Left cardiac atrium (tissue), 4 donors: ENCODE measurements at places on chromosomes 7 and 10. TPM values are rescaled to one million over a fixed set of nuclear protein-coding genes. Genes with fewer than 3 reads are reported as not detected.

Gene PPP1R17
- not detected for total RNA-seq

Gene VENTX
- total RNA-seq = 1.3 TPM

Gene CNNM2
- total RNA-seq = 3.7 TPM

Gene C10orf105
- 0.47 TPM for total RNA-seq

Gene MYH16
- not detected for total RNA-seq

Gene ZPBP
- not detected for total RNA-seq

Gene IFIT3
- 19.9 TPM for total RNA-seq

Gene ACSL5
- 14.4 TPM for total RNA-seq

Gene DPP6
- total RNA-seq = 0.42 TPM

- DNase-seq = no peak
These were observed 64.0 kb downstream of the ERCC6 start for GRCh38 chr10:49474901-49475300.

GRCh38 chr10:98367604-98368451, 47.2 kb downstream of the PYROXD2 start:
- DNase-seq = no peak

DNA sequence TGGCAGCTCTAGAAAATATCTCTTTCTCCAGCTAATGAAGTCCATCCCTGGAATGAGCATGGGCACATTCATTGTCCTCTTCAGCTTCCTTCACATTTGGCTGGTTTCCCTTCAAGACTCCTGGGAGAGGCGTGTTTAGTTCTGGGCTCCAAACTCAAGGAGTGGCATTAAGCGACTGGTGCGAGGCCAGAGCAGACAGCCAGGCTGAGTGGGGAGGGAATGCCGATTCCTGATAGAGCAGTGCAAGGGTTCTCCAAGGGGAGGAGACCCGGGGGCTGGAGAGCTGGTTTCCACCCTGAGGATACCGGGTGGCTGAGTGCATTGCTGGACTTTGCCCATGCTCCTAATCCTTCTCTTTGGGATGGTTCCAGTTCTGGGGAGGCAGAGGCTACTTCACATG, 372.1 kb downstream of the RPS24 start:
- DNase-seq = no peak

DNA sequence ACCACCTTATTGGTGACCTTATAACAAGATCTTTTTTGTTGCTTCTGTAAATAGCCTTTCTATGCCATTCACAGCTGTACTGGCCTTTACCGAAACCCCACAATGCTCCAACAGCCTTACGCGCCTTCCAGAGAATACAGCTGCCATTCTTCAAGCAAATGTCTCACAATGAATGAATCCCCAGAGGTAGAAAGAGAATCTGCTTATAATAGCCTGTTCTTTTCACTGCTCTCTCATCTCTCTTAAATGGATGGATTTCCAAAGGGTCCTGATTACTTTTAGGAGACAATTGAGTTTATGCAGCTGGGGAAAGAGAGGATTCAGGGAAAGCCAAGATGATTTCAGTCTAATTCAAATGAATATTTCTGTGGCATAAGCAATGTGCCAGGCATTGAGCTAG, 183.1 kb upstream of the PDE1C start:
- DNase-seq = no peak

DNA sequence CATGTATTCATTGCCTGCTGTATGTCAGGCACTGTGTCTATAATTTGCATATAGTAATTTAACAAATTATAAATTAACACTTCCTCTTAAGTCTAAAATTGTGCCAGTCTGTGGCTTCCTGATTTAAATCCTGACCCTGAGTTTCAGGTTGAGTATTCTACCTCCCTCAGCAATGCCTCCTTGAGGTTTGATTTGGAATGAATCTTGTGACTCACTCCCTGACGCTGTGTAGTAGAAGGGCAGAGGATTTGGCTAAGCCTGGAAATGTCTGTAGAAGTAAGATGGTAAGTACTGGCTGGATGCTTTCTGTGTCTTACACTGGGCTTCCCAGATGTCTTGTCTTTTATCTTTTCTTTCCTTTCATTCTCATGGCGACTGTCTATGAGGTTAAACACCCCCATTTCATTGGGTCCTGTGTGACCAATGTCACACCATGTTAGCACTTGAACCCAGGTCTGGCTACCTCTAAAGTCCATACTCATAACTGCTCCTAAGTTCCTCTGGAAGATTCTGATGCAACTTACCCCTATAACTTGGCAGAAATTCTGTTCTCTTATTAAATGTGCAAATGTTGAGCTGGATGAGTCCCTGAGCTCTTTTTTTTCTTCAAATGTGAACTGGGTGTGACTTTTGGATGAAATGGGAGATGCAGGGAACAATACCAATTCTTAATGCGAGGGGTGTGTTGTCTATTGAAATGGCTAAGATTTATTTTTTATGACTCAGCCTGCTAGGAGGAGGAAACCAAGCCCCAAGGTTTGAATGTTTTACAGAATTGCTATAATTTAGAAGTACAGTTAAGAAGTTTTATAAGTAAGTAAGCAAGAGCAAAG, 48.5 kb downstream of the PLCE1 start:
- no peak for DNase-seq

DNA sequence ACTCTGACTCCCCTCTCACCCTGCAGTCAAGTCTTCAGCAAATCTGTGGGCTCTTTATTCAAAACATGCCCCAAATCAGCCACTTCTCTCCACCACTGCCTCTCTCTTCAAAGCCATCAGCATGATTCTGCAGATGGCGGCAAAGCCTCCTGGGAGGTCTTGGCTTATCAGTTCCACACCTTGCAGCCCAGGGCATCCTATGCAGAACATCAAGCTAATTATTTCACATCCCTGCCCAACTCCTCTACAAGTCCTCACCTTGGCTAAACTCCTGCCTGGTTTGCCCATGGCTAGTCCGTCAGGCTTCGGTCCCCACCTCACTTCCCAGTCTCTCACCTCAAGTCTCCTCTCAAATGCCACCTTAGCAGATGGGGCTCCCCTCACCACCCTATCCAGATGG, 70.2 kb downstream of the PIP4K2A start:
- DNase-seq = no peak

GRCh38 chr7:15764010-15764409, 77.5 kb upstream of the MEOX2 start:
- no peak for DNase-seq

DNA sequence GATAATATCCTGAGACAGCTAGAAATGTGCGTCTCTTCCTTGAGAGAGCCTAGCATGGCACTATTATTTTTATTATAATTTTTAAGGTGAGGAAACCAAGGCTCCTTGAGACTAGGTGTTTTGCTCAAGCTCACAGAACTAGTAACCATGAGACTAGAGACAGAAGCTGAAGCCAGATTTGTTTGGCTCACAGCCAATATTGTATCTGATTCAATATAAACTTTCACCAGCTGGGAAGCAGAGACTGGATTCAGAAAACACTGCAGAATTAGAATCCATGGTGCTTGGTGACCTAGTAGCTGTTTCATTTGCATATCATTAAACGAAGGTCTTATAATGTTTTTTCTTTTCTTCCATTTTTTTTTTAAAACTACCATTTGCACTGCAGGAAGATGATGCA, 64.4 kb downstream of the DNAJB9 start:
- no peak for DNase-seq

DNA sequence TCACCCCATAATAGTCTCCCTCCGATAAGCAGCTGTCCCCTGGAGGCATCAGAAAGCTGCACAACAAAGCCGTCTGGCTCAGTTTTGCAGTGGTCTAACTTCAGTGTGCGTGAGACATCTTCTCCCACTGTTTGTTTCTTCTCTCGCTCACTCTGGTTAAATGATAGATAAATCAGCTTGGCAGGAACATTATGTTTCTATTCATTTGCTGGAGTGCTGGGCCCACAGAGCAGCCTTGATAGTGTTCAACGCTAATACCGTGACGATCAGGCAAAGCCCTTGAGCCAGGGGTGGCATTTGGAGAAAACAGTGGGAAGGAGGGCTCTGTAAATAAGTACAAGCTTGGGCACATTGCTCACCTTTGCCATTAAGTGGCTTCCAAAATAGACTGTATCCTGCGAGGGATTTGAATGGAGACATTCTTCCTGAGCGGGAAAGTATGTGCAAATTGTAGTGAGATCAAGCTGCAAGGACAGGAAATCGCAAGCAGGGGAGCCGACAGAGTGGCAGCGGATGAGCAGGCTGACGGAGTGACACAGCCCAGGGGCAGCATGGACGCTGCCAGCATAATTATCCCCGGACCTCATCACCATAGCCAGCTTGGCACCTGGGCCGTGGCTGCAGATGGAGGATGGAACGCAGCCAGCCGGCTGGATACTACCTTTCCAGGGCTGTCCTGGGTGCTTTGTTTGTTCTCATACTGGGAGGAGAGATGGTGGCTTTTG, 256.8 kb upstream of the FZD8 start:
- DNase-seq = peak; percentile 33

DNA sequence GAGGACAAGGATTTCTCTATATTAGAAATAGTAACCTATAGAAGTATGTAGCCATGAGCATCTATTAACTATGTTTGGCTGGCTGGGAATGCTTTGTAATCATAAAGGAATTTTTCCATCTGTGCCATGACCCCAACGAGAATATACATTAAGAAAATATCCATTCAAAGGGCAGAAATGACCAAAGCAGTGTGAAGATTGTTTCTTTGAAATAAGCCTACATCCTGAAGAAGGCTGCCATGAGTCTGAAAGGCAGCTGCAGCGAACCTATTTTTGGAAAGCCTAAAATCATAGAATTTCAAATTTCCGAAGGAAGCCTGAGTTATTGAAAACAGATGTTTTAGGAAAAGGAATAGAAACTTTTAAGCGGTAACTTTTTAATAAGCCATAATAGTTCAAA, 244.2 kb upstream of the FOXK1 start:
- DNase-seq = no peak

DNA sequence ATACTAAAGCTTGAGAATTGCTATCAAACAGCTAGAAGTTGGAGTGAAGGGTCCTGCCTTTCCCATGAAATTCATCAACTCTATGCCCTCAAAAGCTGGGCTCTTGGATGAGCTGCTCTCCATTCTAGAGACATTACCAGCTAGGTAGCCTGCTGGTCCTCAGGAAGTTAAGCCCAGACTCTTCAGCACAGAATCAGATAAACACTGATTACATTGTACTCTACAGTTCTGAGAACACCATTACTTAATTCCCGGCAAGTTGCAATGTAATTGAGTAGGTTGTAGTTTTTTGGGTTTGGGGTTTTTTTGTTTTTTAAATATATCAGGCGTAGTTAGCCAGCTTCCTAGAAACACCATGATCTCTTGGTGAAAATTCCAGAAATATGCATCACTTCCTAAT, 84.1 kb upstream of the PIK3CG start:
- DNase-seq = no peak

DNA sequence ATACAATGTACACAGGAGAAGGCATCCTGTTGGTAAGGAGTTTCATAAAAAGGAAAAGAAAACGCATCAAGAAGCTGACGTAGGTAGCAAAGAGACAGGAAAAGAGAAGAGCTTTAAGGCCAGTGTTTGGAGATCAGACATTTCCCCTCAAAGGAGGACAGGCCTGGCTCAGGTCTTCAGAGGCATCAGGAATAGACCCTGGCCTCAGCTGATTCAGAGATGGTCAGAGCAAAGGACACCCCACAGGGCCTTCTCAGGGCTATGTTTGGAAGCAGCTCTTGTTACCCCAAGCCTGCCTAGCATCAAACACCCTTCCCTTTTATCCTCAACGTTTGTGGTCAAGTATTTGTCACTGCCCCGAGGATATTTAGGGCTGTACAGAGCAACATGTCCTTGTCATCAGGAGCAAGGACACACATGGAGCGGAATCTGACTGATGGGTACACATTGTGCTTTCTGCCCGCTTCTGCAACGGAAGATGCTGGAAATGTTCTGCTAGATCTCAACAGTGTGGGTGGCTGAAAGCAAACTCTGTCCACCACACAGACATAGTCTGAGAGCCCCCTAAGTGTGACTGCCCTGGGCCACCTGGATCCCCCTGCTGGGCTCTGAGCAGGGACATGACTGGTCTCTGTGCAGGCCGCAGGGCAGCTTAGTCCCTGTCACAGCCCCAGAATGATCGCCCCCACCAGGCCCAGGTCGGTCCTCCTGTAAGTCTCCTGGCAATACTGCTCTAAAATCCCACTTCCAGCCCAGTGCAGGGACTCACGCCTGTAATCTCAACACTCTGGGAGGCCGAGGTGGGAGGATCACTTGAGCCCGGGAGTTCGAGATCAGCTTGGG, 1.0 kb upstream of the ZDHHC4 start:
- DNase-seq = peak; percentile 24

DNA sequence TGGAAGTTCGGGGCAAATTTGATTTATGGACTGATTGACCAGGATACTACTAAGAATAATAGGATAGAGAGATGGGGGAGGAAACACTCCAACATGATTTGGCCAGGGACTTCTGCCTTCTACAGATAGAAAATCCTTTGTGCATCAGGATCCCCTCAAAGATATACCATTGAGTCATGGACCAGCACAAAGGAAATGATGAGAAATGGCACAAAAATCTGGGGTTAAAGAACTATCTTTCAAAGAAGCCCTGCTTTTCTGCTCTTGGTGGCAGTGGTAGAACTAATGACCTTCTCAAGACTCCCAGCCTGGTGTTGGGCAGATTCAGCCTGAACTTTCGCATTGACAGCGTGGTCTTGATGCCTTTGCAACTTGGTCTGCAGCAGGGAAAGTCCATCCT, 27.6 kb upstream of the LAMB1 start:
- DNase-seq = no peak

DNA sequence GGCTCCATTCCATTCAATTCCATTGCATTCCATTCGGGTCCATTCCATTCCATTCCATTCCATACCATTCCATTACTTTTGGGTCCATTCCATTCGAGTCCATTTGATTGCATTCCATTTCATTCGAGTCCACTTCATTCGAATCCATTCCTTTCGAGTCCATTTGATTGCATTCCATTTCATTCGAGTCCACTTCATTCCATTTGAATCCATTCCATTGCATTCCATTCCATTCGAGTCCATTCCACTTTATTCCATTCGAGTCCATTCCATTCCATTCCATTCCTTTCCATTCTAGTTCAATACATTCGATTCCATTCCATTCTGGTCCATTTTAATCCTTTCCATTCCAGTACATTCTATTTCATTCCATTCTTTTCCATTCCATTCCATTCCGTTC, 334.0 kb downstream of the ZNF33B start:
- no peak for DNase-seq

GRCh38 chr10:80196270-80196949, 8.9 kb downstream of the ANXA11 start:
- DNase-seq = peak; percentile 71

GRCh38 chr10:32446536-32447406, 831 bp downstream of the CCDC7 start:
- DNase-seq = no peak

DNA sequence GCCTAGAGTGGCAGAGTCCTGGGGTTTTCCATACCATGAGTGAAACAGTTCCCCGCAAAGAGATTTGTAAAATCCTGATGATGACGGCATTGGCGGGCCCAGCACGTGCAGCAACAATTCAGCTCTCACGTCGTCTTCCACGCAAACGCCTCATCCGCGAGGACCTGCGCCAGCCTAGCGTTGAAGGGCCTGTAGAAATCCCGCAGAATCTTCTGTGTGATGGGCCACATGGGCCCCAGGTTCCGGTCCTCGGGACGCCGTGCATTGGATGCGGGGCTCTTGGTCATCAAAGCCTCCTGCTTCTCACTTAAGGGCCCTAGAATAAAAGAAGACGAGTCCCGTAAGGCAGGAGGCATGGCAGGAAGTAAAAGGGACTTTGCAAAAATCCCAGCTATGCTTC, 83.4 kb downstream of the CHST15 start:
- no peak for DNase-seq

- DNase-seq = peak; percentile 53
These were observed 167.1 kb downstream of the NEURL1 start for GRCh38 chr10:103660364-103661197.
